ENCODE measurements at places on chromosomes 12 and 14.

GRCh38 chr12:530308-530707, 70.6 kb downstream of the B4GALNT3 start:
- no peak for DNase-seq

- no peak for DNase-seq
Measured at GRCh38 chr12:2118481-2119255, 65.9 kb downstream of the CACNA1C start.

GRCh38 chr14:100665511-100666032, 61.1 kb upstream of the DLK1 start:
- no peak for DNase-seq

GRCh38 chr14:95998656-95999055, 40.5 kb upstream of the C14orf132 start:
- DNase-seq, result no peak

GRCh38 chr12:89166121-89166520, 186.2 kb downstream of the DUSP6 start:
- no peak for DNase-seq

DNA sequence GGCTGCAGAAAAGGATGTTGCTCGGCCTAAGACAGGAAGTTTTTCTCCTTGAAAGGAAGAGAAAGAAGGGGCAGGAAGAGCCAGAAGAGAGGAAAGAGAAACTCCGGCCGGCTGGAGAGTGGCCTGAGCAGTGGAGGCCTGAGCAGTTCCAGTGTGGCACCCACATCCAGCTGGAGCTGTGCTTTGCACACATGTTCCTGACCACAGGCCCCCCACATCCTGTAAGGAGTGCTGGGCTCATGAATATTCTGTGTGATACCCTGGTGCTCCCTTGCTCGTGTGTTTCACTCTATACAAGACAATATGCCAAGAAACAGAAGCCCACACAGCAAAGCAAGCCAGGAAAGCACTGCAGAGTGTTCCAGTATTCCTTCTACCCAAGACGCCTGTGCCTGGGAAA, 27.1 kb downstream of the POLE start:
- DNase-seq, result no peak

GRCh38 chr12:132244724-132245295, 84.6 kb downstream of the GALNT9 start:
- no peak for DNase-seq

DNA sequence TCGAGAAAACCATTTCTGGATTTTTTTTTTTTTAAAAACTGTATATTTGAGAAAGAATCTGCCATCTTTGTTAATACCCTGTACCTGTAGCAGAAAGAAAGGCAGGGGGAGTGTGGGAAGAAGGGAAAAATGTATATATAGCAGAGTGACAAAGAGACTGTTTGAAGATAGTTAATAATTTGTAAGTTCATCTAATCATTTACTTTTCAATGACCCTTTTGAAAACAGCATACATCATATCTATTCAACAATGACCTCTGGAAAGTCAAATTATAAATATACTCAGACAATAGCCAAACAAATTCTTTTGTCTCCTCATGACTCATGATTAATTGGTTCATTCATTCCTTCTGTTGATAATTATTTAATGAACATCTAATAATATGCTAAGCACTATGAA, 10.9 kb upstream of the CPM start:
- no peak for DNase-seq

DNA sequence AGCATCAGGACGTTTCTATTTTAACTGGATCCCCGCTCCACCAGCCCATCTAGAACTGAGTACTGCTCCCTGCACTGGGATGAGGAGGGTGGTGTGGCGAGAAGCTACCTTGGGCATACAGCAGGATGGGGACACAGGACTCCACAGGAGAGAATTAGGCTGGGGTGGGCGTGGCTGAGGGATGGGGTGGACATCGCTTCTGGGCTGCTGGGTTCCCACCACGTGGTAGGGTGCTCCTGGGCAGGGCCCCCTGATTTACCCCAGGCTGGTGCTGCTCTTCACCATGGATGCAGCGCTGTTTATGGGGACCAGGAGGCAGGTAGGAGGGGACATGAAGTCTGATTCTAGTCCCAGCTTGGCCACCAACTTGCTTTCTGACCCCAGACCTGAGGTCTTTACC, 41.9 kb downstream of the VDR start:
- no peak for DNase-seq

- no peak for DNase-seq
Measured at GRCh38 chr14:69328317-69328716, 68.4 kb downstream of the GALNT16 start.

DNA sequence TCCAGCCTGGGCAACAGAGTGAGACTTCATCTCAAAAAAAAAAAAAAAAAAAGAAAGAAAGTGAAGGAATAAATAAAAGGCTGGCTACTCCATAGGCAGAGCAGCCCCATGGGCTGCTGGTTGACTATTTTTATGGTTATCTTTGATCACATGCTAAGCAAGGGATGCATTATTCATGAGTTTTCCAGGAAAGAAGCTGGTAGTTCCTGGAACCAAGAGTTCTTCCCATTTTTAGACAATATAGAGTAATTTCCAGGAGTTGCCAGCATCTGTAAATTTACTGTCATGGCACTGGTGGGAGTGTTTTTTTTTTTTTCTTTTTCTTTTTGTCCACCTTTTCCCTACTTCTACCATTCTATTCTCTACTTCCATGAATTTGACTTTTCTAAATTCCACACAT, 24.2 kb downstream of the FGD4 start:
- DNase-seq, result no peak

- DNase-seq, result no peak
Measured at GRCh38 chr12:49556391-49557186, 11.4 kb downstream of the MCRS1 start.

GRCh38 chr14:91396959-91397815, 20.4 kb downstream of the CCDC88C start:
- no peak for DNase-seq

DNA sequence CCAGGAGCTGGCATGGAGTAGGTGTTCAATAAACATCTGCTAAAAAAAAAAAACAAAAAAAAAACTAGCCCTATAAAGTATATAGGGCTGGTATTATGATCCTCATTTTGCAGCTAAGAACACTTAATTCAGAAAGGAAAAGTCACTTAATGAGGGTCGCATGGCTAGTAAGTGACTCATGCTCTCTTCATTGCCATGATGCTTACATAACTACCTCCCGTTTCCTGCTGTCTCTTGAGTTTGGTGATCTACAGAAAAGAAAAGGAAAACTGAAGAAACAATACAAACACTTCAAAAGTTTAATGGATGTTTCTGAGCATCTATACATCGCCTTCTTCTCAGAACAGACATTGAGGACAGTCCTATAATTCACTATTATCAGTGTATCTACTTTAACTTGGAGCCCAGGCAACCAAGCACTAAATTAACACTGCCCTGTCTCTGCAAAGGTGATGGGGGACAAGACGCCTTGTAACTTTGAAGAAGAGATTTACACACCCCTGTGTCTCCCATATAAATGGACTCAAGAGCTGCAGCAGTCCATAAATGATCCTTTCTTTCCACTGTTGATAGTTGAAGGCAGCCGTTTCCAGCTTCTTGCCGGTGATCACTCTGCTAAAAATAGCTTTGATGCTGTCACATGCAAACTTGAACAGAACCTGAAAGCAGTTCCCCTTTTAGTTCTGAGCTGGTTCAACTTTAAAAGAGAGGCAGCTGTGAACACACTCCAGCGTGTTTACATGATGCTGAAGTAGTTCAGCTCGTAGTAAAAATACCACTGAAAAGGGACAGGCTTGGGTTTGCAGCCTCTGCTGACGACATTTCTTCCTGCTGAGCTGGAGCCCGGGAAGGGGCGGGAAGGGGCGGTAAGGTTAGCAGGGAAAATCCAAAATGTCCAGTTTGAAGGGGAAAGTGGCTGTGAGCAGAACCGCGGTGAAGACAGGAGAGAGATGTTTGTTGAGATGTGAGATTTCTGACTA, 113.3 kb downstream of the FOXN3 start:
- DNase-seq, result no peak

DNA sequence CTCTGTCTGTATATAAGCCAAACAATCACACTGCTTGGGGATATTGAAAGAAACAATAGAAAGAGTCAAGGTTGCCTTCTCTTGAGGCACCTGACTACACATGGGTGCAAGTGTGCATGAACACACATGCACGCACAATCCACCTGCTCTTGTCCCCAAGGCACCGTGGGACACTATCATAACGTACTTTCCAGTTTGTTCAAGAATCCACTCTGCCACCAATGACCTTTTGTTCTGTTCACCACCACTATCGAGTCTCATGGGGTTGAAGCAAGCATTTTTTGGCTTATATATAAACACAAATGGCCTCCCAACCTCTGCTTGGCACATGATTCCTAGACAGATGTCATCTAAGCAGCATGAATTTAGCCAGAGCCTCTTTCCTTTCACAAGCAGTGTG, 365.4 kb downstream of the EMP1 start:
- no peak for DNase-seq

- DNase-seq, result no peak
Measured at GRCh38 chr12:108519558-108519957, 4.5 kb downstream of the FICD start.

- DNase-seq, result no peak
Measured at GRCh38 chr14:91692075-91692474, 39.8 kb downstream of the CATSPERB start.

DNA sequence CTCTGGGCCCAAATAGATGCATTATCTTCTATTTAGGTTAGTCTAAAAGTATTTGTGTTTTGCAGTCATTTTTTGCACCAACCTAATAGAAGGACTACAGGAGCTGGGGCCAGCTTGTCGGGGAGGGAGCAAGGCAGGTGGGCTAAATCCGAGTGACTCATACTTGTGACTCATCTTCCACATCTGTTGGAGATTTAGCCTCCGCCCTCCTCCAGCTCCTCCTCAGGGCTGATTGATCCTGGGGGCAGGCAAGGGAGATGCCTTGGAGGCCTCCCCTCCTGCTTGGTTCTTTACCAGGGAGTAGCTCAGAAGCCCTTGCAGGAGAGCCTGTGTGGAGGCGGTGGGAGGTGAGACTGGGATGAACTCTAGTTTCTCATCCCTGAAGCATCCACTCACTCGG, 27.9 kb downstream of the RHOF start:
- no peak for DNase-seq

DNA sequence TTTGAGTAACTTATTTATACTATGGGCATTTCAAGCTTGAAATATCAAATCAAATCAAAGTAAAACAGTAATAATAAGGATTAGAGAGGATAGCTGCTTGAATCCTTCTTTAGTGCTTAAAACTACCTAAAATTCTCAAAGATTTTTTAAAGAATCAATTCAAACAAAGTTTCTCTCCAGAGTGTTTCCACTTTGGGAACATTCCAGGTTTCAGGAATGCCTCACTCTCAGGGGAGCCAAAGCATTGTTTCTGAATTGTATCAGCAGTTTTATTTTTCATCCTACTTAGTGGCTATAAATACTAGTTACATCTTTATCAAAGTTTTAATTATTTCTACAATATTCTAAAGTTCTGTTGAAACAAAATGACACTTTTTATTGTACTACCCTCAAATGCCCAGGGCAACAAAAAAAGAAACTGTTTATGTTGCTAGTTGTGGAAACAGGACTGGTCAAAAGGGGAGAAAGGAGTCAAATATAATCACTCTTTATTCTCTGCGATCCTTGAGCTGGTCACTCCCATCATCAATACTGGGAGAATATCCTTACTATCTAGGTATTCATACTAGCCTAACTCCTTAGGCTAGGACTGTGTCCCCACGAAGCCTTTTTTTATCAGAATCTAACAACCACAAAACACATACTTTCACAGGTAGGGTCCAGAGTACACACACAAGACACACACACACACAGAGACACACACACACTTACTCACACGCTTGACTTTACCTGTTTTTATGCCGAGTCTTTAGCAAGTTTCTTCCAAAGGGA, 598 bp downstream of the RASSF9 start:
- no peak for DNase-seq
